ENCODE measurements at places on chromosomes 5 and 9.

DNA sequence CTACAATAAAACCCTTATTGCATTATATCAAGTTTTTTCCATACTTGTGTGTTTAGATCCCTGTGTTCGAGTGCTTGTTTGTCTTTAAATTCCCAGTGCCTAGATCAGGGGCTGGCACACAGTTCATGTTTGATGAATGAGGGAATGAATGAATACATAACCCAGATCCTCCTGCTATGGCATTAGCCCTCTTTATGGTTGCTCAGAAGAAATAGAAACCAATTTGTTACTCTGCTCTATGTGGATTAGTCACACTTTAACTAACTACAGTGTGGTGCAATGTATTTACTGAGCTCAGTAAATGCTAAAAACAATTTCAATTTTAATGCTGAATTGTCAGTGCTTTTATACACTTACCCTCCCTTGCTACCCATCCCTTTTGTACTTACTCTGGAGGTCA lies 16.4 kb upstream of the GALNT10 start:
- DNase-seq, result no peak

DNA sequence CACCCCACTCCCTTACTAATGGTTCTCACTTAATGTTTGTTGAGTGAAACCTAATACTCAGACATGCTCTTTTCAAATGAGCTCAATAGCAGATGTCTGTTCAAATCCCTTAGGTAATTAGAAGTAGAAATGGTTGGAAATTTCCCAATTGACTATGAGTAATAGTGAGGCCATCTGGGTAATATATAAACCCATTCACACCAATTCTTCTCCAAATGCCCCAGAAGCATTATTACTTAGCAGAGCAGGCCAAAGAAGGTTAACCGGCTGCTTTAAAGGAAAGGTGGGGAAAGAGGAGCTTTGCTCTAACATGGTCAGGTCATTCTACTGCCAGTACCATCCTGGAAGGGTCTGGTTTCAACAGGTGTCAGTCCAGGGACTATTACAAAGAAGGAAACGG lies 119.5 kb upstream of the MTAP start:
- no peak for DNase-seq

- no peak for DNase-seq
Observed at GRCh38 chr5:68285851-68286611, 70.5 kb downstream of the PIK3R1 start.

- DNase-seq, result no peak
Observed at GRCh38 chr5:14954616-14955343, 83.2 kb upstream of the ANKH start.

DNA sequence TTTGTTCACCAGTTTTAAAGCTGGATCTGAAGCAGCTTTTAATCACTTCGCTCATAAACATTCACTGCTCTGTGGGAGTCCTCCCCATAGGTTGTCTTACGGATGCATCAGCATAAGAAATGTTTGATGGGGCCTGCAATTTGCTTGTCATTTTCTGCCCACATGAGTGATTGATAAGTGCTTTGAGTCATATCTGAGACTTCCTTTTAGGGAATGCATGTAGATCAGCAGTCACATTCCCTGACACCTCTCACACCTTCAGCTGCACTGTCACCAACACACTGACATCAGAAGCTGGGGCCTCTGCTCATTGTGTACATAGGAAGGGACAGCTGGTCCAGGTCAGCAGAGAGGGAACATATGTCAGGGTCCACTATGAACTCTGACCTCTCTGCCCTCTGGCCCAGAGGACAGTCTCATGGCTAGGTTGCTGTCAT lies 84.1 kb upstream of the SPATA31D4 start:
- no peak for DNase-seq

- DNase-seq, result no peak
Observed at GRCh38 chr5:176155922-176156359, 82.3 kb upstream of the SIMC1 start.

- no peak for DNase-seq
Observed at GRCh38 chr9:113635586-113635985, 172.1 kb downstream of the RGS3 start.

DNA sequence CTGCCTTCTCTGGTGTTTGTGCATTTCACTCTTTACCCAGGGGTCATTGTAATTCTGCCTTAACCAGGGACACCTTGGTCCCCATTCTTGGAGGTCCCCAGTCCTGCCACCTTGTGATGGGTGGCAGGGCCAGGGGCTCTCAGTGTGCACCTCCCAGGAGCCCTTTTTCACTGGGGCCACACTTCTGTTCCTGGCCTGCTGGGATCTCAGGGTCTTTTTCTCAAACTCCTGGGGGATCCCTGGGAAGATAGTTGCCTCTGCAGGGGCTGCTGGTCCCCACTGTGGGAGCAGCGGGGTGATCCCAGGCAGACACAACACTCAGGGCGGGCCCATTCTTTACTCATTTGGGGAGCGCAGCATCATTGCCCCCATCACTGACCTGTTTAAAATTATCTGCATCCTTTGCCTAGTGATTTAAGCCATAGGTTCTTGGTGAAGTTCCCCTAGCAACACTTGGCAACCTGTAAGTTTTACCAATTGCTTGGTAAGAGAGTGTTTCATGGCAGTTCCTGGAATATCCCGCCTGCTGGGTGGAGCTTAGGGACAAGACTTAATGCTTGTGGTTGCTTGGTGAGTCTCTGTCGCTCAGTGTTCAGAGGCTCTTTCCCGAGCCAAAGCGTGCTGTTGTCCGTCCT lies 15.7 kb downstream of the PHF2 start:
- DNase-seq, result no peak

DNA sequence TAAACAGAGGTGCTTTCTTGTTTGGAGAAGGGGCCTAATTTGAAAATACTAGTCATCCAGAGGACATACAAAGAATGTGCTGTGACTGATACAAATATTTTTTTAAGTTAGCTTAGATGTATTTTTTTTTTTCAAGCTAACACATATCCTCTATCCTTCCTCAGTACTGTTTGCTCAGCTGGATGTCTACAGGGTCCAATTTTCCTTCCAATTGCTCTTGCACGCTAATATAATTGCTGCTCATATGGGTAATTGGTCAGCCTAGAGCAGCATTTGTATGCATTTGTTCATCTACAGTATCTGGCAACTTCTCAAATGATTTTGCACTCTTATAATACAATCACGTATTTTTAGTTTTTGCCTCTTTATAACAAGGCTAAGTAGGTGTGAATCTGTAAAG lies 84.7 kb downstream of the ZDHHC21 start:
- no peak for DNase-seq

DNA sequence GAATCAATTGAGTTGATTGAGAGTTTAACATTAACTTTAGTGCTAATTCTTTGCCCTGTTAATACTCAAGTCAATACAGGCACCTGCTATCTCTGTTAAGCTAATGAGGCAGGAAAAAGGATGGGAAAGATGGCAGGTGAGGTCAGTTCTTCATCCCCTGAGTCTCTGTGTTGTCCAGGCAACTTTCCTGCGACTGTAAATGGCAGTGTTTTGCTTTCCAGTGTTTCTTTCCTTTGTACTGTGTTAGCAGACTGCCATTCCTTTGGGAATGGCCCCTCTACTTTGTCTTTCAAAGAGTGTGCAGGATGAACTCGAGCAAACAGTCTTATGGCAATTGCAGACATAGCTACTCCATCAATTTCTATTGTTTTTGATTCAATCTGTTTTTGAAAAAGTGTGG lies 202.2 kb upstream of the VLDLR start:
- no peak for DNase-seq

DNA sequence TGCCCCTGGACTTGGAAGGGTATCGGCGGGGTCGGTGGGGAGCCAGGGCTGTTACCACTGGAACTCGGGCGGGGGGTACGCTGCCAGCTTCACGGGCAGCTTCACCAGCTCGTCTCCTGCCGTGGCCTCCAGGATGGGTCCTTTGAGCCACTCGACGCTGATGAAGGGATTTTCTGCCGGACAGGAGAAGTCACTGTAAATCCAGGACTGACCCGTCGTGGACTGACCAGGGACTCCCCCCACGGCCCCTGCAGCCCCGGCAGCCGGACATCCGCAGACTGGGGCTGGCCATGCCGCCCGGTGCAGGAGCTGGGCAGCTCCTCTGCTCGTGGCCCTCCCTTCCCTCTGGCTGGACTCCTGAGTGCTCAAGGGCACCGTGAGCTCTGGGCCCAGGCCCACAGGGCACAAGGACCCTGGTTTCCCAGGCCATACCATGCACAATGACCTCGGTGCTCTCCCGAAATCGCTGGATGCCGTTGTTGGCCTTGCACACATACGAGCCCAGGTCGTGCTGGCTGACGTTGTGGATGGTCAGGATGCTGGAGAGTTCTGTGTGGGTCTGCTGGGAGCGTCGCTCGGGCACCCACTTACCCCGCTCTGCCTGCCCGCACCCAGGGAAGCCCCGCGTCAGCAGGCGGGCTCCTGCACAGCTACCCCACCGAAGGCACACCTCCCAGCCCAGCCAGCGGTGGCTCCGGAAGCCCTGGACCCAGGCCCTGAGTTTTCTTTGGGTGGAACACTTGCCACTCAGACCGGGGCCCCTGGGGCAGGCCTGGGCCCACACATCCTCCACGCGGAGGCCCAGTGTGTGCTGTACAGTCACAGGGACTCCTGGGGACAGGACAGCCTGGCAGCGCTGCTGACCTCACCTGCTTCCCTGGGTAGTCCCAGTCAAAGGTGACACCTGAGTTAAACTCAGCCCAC lies 20.3 kb downstream of the FLT4 start:
- DNase-seq, result no peak

DNA sequence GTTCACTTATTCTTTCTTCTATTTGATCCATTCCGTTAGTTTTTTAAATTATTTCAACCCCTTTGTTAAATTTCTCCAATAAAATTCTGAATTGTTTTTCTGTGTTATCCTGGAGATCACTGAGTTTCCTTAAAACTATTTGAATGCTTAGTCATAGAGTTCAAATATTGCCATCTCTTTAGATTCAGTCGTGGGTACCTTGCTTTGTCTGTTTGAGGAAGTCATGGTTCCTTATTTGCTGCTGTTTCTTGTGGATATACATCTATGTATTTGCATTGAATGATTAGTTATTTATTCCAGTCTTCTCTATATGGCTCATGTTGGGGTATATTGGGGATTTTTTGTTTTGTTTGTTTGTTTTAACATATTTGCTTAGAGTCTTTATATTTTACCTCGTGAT lies 80.6 kb downstream of the HINT1 start:
- DNase-seq, result no peak

- DNase-seq, result no peak
Observed at GRCh38 chr5:3051400-3051799, 299.9 kb upstream of the IRX2 start.

DNA sequence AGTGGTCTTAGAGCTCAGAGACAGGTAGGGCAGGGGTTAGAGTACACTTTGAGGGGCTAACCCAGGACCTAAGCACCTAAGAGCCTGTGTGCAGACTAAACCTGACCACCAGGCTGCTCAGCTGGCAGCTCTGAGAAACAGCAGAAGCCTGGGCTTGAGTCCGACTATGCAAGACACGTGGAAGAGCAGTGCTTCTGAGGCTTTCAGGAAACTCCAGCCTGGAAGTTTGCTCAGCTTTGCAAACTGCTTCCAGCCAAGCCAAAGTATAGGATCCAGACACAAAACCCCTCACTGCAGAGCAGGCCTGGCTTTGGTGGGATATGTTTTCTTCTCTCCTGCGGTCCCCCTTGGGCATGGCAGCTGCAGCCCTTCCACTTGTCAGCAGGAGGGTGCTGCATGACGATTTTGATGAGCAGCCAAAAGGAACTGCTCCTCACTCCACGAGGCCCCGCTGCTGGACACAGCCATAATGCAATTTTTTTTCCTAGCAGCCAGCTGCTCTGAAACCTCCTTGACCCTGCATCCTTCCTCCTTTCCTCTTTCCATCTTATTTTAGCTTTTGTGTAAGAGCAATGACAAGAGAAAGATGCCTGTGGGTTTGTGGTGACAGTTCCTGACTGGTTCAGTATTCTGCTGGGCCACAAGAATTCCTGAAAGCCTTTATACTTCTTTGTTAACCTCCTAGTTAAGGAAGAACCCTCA lies 123.1 kb downstream of the LIFR start:
- DNase-seq, result no peak

DNA sequence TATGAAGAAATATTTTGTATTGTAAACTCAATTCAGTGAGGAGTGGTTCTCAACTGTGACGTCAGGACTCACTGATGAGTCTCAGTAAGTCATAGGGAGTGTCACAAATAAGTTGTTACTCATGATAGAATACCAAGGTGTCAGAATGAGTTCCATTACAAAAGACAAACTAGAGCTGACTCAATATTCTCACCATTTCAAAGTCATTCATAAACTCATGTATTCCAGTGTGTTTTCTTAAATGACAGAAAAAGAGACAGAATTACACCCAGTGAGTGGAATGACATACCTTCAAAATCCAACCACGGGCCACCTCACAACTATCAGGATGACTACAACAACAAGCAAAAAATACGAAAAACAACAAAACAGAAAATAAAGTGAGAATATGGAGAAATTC lies 321.5 kb downstream of the ENC1 start:
- no peak for DNase-seq

GRCh38 chr5:134989266-134989830 lies 21.6 kb downstream of the CATSPER3 start:
- no peak for DNase-seq

DNA sequence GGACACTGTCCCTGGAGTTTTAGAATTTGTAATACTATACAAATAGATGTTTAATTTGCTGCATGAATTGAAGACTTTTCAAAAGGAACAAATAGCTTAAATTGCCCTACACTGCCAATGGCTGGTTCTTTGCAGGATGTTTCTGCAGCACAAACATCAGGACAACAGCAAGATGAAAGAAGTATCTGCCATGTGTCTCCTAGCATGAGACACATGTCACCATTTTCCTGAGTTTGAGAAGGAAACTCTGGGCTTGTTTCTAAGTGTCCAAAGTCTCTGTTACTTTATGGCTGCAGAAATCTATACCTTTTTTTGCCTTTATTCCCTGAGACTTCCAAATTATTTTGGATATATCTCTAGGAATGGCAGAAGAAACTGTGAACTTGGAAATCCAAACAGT lies 623 bp upstream of the OR13F1 start:
- no peak for DNase-seq

- no peak for DNase-seq
Observed at GRCh38 chr5:146667633-146668272, 151.8 kb upstream of the GPR151 start.

DNA sequence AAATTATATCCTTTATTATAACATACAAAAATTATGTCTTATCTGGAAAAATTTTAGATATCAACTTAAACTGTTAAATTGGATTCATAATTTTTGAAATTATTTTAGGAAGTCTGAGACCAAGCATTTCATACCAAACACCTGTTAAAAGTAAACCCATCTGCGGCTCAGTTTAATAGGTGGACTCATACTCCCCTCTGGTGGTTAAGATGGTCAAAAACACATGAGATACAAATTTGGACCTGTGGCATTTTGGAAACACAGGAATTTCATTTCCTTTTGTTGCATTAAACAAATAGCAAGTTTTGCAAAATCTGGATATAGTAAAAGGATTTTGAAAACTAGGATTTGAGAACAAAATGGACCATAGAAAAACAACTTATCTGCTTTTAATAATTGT lies 53.7 kb downstream of the RGMB start:
- no peak for DNase-seq

GRCh38 chr9:27391040-27391895 lies 94.3 kb upstream of the EQTN start:
- no peak for DNase-seq

GRCh38 chr9:87309236-87309635 lies 188.4 kb upstream of the DAPK1 start:
- DNase-seq, result no peak

GRCh38 chr9:70491426-70492318 lies 77.2 kb upstream of the KLF9 start:
- DNase-seq, result no peak

GRCh38 chr9:85909390-85909789 lies 31.6 kb upstream of the NAA35 start:
- DNase-seq, result no peak
